ENCODE measurements at places on chromosomes 5 and 9.

- no peak for DNase-seq
These were observed 220.6 kb upstream of the EDIL3 start for GRCh38 chr5:84605241-84605640.

GRCh38 chr5:72540759-72541438, 33.7 kb upstream of the ZNF366 start:
- DNase-seq: no peak

GRCh38 chr5:85441156-85441555, 1056.5 kb upstream of the EDIL3 start:
- no peak for DNase-seq

- DNase-seq: no peak
These were observed 32.8 kb downstream of the COL23A1 start for GRCh38 chr5:178557416-178557815.

- no peak for DNase-seq
These were observed 4.2 kb downstream of the SKP2 start for GRCh38 chr5:36156121-36156601.

DNA sequence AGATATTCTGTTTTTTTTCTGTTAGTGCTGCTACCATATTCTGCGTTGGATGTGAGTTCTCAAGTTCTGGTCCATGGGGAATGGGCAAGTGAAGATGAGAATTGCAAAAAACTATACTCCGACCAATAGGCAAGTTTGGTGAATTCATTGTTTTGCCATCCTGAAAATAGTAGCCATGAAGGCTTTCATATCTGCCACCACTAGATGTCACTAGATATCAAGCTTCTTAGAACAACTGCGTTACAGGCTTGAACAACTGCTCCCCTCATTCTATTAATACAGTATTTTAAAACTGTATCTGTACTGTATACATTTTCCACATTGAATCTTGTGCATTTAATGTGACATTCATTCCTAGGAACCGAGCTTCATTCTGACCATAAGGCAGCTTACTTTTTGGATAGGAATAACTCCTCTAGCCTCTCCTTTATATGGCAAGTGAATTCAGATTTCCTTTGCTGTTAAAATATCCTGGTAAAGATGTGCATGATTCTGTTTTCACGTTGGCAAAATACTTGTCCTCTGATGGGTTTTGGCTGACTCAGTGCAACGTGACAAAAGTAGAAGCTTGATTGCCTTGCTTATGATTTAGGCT, 163.6 kb downstream of the SREK1 start:
- DNase-seq: no peak

GRCh38 chr5:568809-569208, 43.3 kb upstream of the CEP72 start:
- no peak for DNase-seq

DNA sequence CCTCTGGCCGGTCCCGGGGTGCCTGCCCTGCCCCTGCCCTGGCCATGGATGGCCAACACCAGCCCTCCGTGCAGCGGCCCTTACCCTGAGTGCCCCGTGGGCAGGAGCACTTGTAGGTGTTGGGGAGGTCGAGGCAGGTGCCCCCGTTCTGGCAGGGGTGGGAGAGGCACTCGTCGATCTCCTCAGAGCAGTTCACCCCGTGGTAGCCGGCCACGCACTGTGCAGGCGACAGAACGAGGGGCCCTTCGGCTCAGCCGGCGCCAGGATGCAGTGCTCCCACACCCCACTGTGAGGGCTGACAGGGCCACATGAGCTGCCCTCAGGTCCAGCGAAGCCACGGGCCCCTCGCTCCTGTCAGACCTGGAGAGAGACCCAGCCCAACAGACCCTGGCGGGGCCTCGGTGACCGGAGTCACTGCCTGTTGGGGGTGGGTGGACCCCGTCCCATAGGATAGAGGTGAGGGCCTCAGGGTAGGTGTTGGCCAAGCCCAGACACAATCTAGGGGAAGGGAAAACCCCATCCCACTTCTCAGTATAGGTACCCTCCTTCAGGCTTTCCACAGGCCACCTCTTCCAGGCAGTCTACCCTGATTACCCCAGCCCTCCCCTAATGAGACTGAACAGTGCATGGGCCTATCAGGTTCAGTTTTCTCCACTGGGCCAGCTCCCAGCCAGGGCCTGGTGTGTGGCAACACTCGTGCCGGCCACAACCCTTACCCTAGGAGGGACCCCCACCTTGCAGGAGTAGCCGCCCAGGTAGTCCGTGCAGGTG, 24.6 kb upstream of the SEC16A start:
- DNase-seq: no peak

DNA sequence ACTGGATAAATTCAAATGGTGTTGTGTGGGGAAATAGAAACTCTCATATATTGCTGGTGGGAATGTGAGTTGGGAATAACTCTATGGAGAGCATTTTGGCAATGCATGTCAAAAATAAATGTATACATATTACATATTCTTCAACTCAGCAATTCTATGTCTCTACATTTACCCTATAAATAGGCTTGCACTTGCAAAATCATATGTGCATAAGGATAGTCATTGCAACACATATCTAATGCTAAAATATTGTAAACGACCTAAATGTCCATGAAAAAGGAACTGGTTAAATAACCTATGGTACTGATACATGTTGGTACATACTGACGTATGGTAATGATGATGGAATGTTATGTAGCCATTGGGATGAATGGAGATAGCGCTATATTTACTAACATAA, 94.5 kb upstream of the CHD1 start:
- no peak for DNase-seq

GRCh38 chr5:78747705-78748359, 99.3 kb upstream of the LHFPL2 start:
- no peak for DNase-seq

- DNase-seq: no peak
These were observed 335.3 kb downstream of the KIAA0825 start for GRCh38 chr5:94283093-94283492.

GRCh38 chr5:170067574-170068170, 38.0 kb upstream of the FOXI1 start:
- no peak for DNase-seq

DNA sequence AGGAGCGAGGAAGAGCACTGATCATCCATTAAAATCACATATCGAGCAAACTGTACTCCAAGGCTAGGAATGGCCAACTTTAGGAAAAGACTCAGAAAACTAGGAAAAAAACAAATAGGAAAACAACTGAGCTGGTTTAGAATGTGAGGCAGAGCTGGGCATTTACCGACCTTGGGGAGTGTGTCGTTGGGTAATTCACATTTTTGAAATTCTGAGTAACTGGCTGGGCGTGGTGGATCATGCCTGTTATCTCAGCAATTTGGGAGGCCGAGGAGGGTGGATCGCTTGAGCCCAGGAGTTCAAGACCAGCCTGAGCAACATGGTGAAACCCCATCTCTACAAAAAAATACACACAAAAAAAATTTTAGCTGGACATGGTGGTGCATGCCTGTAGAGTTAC, 70.1 kb downstream of the ZFAND5 start:
- DNase-seq: peak; percentile 63

- DNase-seq: no peak
These were observed 67.3 kb downstream of the STRBP start for GRCh38 chr9:123201083-123201482.

GRCh38 chr5:55699041-55699688, 13.0 kb downstream of the SLC38A9 start:
- DNase-seq: no peak

DNA sequence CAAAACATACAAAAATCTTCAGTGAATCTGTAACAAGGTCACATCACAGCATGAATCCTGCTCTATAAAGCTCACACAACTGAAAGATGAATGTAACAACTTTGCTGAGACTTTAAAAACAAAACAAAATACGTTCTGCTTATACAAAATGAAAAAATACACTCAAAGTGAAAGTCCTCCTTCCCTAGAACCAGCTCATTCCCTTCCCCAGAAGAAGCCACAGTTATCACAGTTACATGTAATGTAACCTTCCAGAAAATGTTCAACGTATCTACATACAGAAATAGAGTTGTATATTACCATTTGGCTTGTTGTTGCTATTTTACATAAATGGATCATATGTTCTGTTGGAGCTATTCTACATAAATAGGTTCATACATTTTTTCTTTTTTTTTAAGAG, 2.6 kb downstream of the AUH start:
- no peak for DNase-seq

DNA sequence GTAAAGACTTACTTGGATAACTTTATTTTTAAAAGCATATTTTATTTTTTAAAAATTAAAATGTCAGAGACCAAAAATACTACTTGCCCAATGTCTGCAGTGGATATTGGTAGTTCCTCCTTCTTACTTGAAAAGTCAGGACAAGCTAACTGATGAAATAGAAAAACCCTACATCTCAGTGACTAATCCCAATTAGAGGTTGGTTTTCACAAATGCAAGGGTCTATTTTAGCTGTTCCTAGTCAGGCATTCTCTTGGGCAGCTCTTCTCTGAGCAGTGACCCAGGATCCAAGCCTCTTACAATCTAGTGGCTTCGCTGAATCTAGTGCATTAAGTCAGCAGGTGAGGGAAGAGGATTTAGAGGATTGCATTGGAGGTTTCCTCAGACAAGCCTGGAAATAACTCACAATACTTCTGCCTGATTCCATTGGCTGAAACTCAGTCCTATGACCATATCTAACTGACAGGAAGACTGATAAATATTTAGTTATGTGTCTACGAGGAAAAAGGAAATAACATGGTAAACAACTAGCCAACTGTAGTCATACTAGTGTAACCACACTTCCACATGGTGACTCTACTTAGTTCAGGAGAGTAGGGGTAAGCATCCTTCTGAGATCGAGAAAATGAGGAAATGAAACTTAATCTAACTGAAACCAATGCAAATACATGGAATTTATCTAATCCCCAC, 34.2 kb upstream of the MIER3 start:
- no peak for DNase-seq

GRCh38 chr5:161302559-161302958, 244.0 kb downstream of the GABRB2 start:
- no peak for DNase-seq

GRCh38 chr5:83512061-83512745, 40.7 kb downstream of the VCAN start:
- DNase-seq: no peak

- DNase-seq: no peak
These were observed 28.8 kb downstream of the PPP2R2B start for GRCh38 chr5:146849694-146850303.

GRCh38 chr9:70081120-70081495, 37.5 kb downstream of the MAMDC2 start:
- no peak for DNase-seq

- no peak for DNase-seq
These were observed 146.0 kb upstream of the FBXL7 start for GRCh38 chr5:15354021-15354420.

DNA sequence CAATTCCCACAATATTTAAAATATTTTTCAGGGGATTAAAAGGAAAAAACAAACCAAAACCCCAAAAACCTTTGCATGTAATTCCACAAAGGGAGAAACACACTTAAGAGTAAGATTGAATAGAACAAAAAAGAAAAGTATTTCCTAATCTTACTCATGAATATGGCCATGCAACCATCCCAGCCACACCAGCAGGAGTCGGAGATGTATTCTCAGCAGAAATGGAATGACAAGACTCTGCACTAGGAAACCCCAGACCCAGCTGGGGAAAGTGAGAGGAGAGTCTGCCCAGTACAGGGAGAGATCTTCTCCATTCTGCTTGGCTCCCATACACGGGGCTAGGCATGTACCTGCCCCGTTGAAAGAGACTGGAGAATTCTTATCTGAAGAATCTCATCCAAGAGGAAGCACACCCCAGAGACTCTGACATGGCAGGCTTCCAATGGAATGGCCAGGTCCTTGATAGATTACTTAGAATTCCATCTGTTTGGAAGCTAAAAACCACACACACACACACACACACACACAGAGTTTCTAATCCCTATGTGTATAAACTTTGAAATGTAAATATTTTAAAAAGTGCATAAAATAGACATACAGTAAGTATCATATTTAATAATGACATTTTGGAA, 118.8 kb downstream of the GADD45G start:
- DNase-seq: no peak

- DNase-seq: no peak
These were observed 655.2 kb upstream of the RIOK2 start for GRCh38 chr5:97838214-97838613.

DNA sequence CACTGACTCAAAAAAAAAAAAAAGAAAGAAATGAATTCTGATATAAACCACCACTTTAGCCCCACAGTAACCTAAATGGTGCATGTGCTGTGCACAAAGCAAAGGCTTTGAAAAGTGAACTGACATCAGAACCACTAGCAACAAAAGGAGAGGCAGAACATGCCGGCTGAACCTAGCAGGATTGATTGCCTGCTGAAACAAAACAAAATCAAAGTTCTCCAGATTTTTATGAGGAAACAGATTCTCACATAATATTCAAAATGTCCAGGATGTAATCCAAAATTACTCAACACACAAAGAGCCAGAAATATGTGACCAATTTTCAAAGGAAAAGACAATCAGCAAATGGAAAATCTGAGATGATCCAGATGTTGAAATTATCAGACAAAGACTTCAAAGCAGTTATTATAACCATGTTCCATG, 37.9 kb downstream of the UBTD2 start:
- DNase-seq: no peak

GRCh38 chr9:69498470-69498869, 173.5 kb downstream of the ENTREP1 start:
- DNase-seq: no peak

- DNase-seq: no peak
These were observed 614.1 kb upstream of the CDH9 start for GRCh38 chr5:27652505-27652904.

DNA sequence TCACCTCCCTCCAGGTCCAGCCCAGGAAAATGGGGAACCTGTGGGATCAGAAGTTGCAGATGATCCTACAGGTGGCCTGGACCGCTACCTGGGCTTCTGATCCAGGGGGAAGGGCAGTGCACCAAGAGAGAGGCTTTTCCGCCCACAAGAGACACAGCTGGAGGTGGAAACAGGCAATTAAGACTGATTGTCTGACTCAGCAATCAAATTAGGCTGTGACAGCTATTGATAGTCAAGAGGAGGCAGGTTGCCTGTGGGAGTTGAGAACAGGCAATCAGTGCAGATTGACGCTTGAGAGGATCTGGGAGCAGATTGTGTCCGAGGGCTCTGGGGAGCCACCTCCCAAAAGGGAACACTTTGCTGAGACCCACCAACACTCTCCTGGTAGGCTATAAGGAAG, 71.1 kb upstream of the SLC44A1 start:
- no peak for DNase-seq

- DNase-seq: no peak
These were observed 22.0 kb upstream of the LVRN start for GRCh38 chr5:115940080-115940810.

GRCh38 chr5:142007237-142007544, 5.6 kb downstream of the GNPDA1 start:
- DNase-seq: no peak

DNA sequence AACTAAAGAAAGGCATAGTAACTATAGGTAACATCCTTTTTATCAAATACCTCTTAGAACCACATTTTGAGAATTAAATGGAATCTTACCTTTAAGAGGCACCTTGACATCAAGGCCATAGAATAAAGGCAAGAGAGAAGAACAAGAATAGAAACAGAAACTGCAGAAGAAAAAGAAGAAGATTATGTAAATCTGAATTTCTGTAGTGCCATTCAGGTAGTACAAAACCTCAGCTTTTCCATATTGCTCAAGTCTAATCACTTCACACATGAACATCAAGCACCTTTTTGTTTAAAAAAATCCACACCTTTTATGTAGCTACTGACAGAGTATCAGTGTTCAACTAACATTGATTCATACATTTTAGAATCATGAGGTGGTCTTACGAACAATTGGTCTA, 91.8 kb upstream of the DPYSL3 start:
- DNase-seq: no peak

All from colonic mucosa (tissue), 4 donors.